ENCODE measurements at places on chromosomes 1 and 21.

- no peak for DNase-seq
These were observed 261.9 kb downstream of the VAV3 start for GRCh38 chr1:107702946-107703571.

DNA sequence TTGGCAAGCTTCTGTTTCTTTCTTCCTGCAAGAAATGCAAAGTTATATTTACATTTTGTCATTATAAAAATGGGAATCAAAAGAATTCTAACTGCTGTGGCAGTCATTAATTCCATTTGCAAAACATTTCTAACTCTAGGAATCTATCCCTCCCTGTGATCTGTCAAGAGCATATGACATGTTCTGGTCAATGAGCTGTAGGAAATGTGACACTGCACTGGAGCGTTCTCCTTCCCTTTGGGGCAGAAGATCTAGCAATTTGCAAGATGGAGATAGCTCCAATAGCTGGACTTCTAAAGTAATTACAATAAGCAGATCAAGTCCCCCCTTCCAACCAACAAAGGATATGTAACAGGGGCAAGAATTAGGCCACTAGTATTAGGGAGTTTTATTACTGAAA, 6.3 kb downstream of the TOMM20 start:
- DNase-seq, result no peak

GRCh38 chr1:116502671-116503314, 68.0 kb downstream of the CD58 start:
- no peak for DNase-seq

- no peak for DNase-seq
These were observed 35.7 kb upstream of the LIN9 start for GRCh38 chr1:226344441-226345259.

DNA sequence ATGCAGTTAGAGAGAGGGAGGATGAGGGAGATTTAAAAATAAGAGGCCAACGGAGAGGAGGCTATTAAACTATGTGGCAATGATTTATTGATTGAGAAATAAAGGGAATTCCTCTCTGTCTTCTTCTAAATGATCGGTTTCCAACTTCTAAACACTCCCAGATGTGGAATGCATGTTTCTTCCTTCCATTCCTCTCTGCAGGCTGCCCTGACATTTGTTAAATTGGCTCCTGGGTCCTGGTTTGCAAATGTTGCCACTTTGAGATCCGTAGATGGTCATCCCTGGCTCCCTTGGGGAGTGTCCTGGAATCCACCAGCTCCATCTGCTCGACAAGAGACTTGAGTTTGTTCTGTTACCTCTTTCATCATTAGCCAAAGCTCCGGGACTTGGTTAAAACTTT, 10.3 kb upstream of the C1orf198 start:
- DNase-seq, result peak; percentile 98

GRCh38 chr1:147504801-147505311, 36.4 kb upstream of the BCL9 start:
- no peak for DNase-seq

DNA sequence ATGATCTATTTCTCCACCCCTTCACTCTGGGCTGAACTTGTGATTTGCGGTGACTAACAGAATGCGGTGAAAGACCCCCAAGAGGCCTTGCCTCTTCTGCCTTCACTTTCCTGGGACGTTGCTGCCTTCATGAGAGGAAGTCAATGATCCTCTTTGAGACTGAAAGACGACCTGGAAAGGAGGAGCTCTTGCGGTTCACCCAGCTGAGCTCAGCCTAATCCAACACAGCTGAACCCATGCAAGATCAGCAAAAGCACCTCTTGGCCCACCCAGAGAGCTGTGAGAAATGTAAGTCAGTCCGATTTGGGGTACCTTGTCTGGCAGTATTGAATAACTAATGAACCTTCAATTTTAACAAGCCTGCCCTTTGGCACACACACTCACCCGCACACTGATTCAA, 767.4 kb upstream of the TPTE start:
- DNase-seq, result no peak

GRCh38 chr1:226846786-226847185, 23.6 kb upstream of the PSEN2 start:
- DNase-seq, result no peak

GRCh38 chr1:200802865-200803512, 64.3 kb downstream of the CAMSAP2 start:
- DNase-seq, result peak; percentile 44

GRCh38 chr1:24644100-24644384, 940 bp downstream of the SRRM1 start:
- DNase-seq, result no peak

DNA sequence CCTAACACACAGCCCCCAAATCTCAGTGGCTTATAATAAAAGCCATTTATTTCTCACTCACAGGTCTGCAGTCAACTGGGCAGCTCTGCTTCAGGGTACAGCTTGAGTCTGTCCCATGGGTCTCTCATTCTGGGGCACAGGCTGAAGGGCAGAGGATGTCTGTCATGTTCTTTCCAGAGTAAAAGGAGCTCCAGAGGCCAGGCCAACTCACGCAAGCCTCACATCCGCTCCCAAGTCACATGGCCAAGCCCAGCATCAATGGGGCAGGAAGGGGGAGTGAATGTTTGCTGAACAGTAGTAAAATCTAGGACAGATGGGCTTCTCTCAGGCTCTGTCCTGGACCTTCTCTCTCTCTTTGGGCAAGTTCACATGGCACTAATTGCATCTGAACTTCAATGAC, 7.1 kb upstream of the SSBP3 start:
- DNase-seq, result no peak

- DNase-seq, result no peak
These were observed 21.7 kb downstream of the LRRC8B start for GRCh38 chr1:89546082-89546889.

DNA sequence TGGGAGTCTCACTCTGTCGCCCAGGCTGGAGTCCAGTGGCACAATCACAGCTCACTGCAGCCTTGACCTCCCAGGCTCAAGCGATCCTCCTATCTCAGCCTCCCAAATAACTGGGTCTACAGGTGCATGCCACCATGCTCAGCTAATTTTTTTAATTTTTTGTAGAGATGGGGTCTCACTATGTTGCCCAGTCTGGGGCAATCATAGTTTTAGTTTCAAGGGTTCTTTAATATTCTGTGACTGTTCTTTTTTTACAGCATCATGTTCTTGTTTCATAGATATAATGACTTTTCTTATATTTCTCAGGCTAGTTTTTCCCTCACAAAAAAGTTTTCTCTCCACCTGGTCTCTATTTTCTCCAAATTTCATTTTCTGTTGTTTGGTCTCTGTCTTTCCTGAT, 25.4 kb upstream of the SMYD2 start:
- no peak for DNase-seq

GRCh38 chr1:217983051-217983375, 302.1 kb upstream of the RRP15 start:
- no peak for DNase-seq

- DNase-seq, result no peak
These were observed 20.9 kb downstream of the COA7 start for GRCh38 chr1:52677076-52677806.

- DNase-seq, result no peak
These were observed 478 bp downstream of the RIT1 start for GRCh38 chr1:155910621-155911121.

DNA sequence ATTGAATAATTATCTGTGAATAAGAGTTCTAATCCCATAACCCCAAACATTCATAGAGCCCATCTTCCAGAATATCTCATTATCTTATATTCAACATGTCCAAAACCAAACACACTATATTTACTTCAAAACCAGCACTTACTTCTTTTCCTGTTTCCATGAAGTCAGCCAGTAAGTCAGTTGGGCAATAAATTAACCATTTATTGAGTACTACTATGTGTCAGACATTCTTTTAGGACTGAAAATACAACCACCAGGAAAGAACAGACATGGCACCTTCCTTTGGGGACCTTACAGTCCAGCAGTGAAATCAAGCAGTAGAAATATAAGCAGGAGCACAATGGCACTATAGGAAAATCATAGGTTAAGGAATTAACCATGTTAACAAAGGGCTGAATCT, 8.8 kb downstream of the AK5 start:
- DNase-seq, result no peak

DNA sequence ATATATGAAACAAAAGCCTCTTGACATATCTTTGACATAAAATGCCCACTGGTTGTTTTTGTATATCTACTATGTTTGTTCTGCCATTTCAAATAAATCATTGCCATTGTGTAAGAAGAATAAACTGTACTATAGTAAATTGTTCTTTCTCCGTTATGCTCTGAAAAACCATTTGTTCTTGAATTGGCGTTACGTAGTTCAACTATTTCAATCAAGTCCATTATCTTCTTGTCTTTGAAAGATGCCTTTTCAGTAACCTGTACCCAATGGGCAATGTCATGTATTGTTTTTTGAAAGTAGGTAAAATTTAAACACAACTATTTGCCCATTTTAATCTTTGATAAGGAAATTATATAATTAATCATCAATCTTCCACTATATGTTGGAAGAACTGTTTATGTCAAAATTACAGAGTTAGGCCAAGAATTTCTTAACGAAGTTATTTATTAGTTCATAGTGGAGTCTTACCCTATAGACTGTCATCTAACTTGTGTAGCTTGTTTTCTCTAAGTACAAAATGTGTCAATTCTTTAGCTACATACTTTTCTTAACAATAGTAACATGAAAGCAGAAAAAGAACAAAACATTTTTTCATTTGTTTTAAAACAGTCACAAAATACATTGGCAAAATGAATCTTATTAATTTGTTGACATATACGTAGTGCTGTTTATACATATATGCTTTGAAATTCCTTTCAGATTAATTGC, 294.8 kb downstream of the PTPRC start:
- DNase-seq, result no peak

- DNase-seq, result no peak
These were observed 12.0 kb upstream of the FMO2 start for GRCh38 chr1:171173069-171173468.

- no peak for DNase-seq
These were observed 127.8 kb downstream of the GABPA start for GRCh38 chr21:25862596-25862995.

GRCh38 chr1:36947384-36947783, 86.9 kb downstream of the GRIK3 start:
- DNase-seq, result no peak

Data from AG09309 (cell line).